ENCODE measurements at places on chromosomes 16 and 17.

DNA sequence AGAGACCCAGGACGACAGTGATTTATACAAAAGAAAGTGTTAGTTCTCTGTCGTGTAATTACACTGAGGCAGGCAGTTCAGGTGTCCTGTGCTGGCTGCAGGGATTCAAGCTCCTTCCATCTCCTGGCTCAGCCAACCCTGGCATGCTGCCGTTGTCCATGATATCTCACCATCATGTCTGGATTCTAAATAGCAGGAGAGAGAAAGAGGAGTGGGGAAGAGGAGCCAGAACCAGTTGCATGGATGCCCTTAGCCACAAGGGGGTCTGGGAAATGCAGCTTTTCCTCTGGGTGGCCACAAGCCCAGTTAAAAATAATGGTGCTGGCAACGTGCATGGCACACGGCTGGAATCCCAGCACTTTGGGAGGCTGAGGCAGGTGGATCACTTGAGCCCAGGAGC is 9.7 kb downstream of the C16orf54 start:
- no peak for DNase-seq

- no peak for DNase-seq
Observed at GRCh38 chr17:7588553-7589203, 1.2 kb downstream of the SOX15 start.

DNA sequence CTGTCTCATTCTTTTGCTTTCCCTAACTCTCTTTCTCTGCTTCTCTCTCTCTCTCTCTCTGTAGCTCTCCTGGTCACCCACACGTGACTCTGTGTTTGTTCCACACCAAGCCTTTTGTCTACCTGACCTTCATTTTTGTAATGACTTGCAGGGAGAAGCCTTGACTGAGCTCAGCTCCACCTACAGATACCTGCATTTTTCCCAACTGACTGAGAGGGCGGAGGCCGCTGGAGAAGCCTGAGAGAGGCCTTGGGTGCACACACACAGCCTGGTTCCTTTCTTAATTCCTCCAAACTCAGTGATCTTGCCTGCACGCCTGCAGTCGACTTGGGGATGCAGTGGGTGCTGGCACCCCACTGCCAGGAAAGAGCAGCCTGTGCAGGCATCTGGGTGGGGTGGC is 68.8 kb downstream of the LYRM1 start:
- no peak for DNase-seq

DNA sequence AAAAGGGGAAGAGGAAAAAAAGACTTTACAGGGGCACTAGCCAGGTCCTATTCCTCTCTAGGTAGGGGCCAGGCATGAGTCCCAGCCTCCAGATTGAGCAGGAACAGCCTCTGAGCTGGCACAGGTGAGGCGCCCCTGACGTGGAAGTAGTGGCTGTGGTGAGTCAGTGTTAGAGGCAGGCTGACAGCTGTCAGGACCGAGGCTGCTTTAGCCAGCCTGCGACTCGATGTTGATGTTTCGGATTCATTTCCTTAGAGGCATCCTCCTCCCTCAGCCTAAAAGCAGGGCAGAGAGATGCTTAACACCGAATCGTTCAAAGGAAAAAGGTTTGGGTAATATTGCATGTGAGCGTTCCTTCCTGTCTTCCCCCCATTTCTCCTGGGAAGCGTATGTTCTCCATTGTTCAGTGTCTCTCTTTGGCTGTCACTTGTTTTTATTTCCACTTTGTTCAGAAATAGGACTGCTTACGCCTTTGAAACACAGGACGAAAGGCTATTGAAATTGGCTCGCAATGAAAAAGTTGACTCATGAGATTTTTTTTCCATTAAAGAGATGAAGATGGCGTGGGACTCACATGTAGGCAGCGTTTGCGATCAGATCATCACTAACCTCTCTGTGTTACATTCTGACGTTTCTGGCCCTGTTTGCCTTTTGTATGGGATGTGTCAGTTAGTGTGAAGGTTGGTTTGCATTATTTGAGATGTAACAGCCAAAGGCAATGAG is 1.3 kb downstream of the KIAA0513 start:
- DNase-seq, result peak; percentile 21

DNA sequence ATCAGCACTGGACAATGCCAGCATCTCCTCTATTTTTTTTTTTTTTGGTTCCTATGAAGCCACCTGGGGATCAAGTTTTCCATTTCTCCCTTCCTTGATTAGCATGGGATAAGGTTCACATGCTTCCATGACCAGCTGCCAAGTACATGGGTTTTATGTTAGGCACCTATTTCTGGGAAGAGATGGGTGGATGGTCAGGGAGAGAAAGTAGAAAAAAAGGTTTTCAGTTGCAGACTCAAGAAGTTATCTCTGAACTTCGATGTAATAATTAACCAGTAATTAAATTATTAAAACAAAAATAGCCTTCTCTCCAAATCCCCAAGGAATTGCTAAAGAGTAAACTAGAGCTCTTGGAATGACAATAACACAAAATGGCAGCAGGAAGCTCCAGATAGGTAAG is 164.9 kb upstream of the MAF start:
- DNase-seq, result no peak

DNA sequence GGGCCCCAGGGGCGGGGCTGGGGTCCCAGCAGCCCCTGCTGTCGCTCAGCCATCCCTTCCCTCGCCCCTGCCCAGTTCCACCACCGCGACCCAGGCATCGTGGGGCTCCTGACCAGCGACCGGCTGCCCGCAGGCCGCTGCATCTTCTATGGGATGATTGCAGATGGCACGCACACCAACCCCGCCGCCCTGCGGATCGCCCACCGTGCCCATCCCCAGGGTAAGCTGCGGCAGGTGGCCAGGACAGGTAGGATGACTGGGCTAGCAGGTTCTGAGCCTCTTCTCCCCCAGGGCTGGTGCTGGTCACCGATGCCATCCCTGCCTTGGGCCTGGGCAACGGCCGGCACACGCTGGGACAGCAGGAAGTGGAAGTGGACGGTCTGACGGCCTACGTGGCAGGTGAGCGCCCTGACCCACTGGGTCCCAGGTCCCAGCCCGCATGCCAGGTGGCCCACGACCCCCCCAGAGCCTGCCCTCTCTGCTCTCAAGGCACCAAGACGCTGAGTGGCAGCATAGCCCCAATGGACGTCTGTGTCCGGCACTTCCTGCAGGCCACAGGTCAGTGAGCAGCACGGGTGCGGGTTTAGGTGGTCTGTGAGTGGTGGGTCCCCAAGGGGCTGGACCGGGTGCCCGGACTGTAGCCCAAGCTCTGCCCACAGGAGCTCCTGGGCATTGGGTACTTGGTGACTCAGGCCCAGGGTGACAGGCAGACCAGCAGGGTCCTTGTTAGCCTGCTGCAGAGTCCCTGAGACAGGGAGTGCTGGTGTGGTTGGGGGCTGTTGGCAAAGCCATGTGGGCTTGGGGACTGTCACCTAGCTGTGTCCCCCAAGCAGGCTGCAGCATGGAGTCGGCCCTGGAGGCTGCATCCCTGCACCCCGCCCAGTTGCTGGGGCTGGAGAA is 2.8 kb downstream of the CEMP1 start:
- DNase-seq, result no peak

DNA sequence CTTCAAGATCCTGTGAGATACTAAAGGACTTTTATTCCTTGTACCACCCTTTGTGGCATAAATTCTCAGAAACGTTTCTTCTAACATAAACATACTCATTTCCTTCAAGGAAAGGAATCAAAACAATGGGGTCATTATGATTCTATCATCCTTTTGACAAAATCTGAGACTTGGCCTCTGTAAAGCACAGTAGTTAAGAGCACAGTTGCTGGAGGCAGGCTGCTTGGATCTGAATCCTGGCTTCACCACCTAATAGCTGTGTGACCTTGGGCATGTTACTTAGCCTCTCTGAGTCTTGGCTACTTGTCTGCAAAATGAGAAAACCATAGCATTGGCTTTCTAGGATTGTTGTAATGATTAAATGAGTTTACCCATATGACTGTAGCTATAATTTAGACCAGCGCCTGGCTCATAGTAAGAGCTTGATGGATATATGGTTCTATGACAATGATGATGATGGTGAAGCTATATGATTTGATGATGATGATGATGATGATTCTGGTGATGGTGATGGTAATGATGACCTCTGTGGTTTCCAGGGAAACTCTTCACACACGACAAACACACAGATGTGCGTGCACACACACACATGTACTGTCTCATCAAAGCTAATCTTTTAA is 6.1 kb upstream of the KRT31 start:
- DNase-seq, result no peak

GRCh38 chr16:50618238-50618918 is 62.7 kb downstream of the SNX20 start:
- DNase-seq, result no peak

DNA sequence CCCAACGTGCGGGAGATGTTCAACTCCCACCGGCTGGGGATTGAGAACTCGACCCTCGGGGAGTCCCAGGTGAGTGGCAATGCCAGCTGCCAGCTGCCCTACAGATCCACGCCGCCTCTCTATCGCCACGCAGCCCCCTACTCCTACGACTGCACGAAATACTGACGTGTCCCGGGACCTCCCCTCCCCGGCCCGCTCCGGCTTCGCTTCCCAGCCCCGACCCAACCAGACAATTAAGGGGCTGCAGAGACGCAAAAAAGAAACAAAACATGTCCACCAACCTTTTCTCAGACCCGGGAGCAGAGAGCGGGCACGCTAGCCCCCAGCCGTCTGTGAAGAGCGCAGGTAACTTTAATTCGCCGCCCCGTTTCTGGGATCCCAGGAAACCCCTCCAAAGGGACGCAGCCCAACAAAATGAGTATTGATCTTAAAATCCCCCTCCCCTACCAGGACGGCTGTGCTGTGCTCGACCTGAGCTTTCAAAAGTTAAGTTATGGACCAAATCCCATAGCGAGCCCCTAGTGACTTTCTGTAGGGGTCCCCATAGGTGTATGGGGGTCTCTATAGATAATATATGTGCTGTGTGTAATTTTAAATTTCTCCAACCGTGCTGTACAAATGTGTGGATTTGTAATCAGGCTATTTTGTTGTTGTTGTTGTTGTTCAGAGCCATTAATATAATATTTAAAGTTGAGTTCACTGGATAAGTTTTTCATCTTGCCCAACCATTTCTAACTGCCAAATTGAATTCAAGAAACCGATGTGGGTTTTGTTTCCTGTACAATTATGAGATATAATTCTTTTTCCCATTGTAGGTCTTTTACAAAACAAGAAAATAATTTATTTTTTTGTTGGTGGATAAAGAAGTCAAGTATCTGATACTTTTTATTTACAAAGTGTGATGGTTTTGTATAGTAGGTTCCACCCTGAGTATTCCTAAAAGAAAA is 2.3 kb downstream of the FOXC2 start:
- DNase-seq, result no peak

DNA sequence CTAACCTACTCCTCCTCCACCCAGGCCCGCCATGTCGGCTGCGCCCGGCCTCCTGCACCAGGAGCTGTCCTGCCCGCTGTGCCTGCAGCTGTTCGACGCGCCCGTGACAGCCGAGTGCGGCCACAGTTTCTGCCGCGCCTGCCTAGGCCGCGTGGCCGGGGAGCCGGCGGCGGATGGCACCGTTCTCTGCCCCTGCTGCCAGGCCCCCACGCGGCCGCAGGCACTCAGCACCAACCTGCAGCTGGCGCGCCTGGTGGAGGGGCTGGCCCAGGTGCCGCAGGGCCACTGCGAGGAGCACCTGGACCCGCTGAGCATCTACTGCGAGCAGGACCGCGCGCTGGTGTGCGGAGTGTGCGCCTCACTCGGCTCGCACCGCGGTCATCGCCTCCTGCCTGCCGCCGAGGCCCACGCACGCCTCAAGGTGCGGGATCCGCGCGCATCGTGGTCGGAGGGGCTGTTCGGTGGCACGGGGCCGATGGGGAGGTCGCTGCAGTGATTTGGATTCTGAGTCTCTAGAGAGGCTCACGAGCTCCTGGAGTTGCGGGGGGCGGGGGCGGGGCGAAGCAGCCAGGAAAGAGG is 878 bp downstream of the TRIM72 start:
- DNase-seq, result no peak

- DNase-seq, result no peak
Observed at GRCh38 chr17:65438708-65439294, 122.6 kb downstream of the AXIN2 start.

DNA sequence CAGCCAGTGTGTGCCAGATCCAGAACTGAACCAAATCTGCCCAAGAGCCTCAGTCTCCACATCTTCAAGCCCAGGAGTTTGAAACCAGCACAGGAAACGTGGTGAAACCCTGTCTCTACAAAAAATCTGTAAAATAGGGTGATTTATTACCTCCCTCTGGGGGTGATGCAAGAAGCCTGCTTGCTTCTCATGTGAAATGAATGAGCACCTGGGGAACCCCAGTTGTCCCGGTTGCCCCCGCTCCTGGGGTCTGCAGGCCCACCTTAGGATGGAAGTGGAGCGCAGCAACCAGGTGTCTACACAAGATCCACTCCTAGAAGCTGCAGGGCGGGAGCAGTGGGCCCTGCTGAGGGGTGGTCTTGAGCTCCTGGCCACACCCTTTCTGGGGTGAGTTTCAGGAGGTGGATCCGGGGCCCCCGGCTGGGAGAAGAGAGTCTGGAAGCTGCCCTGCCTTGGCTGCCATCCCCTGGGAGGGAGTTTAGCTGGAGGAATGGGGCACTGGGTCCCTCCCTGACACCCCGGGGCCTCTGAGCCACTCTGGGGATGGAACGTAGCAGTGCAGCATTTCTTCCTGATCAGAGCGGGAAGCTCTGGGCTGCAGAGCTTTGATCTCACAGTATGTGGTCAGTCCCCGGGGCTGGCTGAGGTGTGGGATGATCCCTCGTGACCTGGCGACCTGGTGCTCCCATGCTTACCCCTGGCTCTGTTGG is 117.8 kb downstream of the RAB11FIP4 start:
- DNase-seq, result no peak

- DNase-seq, result no peak
Observed at GRCh38 chr16:83196796-83197195, 570.0 kb downstream of the CDH13 start.

DNA sequence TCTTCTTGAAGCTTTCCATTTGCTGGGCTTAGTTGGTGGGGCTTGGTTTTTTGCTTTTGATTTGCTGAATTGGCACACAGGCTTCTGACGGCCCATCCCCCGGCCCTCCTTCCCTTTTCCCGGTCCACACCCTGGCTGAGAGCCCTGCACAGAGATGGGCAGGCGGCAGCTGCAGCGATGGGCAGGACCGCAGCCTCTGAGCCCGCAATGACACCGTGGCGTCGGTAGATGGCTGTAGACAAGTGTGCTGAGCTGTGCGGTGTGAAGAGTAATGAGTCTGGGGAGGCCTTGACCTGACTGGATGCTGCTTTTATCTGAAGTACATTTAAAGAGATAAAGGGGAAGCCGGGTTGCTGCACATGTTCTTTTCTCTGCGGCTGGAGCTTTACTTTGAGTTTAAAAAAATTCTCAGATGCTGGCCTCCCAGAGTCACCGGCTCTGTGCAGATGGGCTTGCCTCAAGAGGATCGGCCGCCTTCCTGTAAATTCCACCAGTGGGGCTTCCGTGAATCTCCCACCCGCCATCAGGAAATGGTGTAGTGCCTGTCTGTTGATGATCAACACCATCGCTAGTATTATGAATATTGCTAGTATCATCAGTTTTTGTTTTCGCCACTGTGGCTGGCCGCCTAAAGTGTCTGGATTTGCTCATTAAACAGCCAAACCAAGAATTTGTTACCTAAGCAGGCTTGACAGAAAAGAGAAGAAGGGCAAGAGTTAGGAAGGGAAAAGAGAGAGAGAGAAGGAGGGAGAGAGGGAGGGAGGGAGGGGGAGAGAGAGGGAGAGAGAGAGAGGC is 245.6 kb upstream of the RBFOX1 start:
- peak; percentile 16 for DNase-seq

- no peak for DNase-seq
Observed at GRCh38 chr16:47028767-47029377, 55.4 kb upstream of the DNAJA2 start.

All from MG63 (cell line).